ENCODE measurements at places on chromosomes 2 and 18.

- DNase-seq = no peak
These were observed 23.0 kb downstream of the FBXO15 start for GRCh38 chr18:74124642-74125041.

DNA sequence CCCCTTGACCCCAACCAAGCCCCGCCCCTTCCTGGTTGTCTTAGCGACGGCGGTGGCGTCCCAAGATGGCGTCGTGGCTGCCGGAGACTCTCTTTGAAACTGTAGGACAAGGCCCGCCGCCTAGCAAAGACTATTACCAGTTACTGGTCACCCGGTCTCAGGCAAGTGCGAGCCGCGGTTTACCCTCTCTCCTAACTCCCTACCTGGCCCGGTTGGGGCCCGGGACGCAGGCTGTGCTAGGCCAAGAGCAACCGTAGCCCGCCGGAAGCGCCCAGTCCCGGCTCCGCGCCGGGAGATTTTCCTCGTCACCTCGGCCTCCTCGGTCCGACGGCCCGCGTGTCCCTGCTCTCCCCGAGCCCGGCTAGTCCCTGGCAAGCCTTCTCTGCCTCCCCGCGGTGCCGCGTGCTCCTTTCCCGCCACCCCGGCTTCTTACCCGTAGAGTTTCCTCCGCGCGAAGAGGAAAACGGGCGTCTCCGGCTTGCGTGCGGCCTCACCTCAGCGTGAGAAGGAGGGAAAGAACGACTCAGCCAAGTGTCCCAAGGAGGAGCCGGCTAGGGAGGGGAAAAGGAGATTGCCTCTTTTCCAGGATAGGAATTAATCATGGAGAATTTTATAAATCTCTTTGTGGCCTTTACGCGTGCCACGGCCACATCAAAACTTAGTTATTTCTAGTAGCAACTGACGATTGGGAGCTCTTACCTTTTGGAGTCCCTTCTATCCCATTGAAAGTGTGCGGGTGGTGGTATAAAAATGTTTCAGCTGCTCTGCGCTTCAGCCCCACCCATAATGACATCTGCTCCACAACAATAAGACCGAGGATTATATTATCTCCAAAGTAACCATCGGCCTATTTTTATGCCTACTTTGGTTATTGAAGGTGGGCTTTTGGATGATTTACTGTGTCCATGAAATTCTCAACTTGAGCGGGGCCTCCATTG is at the start of gene FBXO36:
Gene FBXO36, plus strand, starts transcription at position 55 of the 938 bp plus-strand sequence. Its CDS starts 11 bp downstream, at position 66.
- DNase-seq = peak; percentile 80

- no peak for DNase-seq
These were observed 18.6 kb downstream of the CDCA7 start for GRCh38 chr2:173373290-173373689.

- no peak for DNase-seq
These were observed 96.8 kb downstream of the CLIP4 start for GRCh38 chr2:29212009-29212408.

DNA sequence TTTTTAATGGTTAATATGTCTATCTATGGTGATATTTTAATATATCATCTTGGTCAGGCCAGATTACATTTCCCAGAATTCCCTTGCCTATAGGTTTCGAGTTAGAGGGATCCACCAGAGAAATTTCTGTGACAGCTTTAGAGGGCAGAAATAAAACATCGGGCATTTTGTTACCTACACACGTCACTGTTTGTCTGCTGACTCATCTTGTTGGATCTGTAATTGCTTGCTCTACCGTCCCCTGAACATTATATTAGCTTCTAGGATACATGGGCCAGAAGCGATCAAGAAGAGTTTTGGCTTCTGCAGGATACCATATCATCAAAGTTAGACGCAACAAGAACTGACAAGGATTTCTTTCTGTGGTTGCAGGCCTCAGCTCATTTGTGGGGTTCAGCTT is 795.8 kb upstream of the GCFC2 start:
- no peak for DNase-seq

Data from NT2/D1 (cell line).